ENCODE measurements at places on chromosomes 1 and 21.

DNA sequence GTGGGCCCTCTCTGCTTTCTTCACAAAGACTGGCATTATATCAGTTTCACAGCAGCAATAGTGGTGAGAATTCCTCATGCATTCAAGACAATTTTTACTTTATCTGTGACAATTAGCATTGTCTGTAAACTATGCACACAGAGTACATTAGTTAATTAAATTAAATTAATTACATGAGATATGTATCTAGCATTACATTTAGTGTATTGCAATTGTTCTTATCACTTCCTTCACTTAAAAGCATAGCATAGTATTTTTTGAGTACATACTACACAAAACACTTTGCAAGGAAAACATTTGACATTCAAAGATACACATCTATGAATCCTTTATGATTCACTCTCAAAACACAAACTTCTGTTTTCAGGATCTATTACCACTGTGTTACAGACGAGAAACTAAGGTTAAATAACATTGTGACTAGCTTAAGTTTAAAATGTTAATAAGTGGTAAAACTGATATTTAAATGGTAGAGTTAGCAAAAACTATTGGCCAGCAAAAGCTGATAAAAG lies 1542.6 kb downstream of the PLA2G4A start:
- DNase-seq: no peak

GRCh38 chr1:206873603-206874188 lies 8.3 kb downstream of the IL20 start:
- DNase-seq: no peak

DNA sequence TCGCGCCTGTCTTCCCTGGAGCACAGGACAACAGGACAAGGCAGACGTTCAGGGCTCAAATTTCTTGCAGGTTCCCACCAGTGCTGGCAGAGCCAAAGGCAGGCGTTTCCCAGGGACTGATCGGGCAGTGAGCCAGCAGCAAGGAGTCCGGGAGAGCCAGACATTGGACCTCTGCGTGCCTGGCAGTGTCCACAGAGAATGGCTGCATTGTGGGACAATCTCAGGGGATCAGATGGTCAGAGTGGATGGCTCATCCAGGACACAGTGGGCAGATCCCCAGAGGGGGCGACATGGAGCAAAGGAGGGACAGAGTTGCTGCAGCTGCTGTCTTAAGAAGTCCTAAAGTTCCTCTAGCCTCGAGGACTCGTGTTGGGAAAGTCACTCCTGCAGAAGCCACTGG lies 4.6 kb downstream of the TMEM63A start:
- DNase-seq: no peak

- DNase-seq: no peak
Observed at GRCh38 chr21:15037095-15037899, 27.5 kb downstream of the NRIP1 start.

DNA sequence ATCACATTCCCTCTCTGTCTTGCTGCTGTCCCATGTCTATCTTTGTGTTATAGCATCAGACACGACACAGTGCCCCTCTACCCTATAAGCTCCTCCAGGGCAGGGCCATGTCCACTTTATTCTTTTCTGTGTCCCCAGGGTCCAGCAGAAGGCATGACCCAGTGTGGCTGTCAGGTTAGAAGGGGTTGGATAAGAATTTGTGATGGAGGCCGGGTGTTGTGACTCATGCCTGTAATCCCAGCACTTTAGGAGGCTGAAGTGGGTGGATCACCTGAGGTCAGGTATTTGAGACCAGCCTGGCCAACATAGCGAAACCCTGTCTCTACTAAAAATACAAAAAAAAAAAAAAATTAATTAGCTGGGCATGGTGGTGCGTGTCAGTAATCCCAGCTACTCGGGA lies 26.3 kb upstream of the RNF19B start:
- DNase-seq: no peak

DNA sequence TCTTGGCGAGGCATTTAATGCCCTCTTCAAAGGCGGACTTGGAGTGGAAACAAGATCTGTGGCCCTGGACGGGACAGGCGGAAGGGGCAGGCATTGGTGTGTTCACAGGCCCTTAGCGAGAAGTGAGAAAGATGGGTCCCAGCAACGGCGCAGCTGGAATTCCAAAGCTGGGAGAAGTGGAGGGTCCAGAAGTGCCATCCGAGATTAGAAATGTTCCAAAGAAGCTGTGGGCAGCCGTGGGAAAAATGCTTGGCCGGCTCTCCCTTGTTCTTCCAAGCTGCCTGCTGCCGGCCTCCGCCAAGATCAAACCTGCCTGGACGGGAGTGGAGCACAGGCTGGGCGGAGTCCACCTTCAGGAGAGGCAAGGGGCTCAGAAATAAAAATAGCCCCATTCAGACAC lies 69.4 kb upstream of the ACTRT2 start:
- no peak for DNase-seq

DNA sequence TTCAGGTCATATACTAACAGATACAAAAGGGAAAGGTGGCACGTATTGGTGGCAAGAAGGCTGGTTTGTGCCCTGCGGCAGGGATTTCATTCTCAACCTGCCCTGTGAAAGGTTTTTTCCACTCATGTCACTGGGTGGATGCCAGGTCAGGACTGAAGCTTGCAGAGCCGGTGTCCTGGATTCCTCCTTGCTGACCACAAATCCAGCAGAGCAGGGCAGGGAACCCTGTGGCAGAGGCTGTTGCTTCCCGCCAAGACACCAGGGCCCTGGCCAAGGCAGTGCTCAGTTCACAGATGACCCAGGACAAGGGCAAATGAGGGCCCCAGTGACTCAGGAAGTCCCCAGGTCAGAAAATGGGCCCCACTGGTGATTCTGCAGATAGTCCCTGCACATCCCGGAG lies 16.4 kb downstream of the BSND start:
- no peak for DNase-seq

DNA sequence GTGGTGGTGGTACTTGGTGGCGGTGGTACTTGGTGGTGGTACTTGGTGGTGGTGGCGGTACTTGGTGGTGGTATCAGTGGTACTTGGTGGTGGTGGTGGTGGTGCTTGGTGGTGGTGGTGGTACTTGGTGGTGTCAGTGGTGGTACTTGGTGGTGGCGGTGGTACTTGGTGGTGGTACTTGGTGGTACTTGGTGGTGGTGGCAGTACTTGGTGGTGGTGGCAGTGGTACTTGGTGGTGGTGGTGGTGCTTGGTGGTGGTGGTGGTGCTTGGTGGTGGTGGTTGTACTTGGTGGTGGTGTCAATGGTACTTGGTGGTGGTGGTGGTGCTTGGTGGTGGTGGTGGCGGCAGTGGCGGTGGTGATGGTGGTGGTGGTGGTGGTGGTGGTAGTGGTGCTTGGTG lies 20.2 kb downstream of the COQ8A start:
- no peak for DNase-seq

DNA sequence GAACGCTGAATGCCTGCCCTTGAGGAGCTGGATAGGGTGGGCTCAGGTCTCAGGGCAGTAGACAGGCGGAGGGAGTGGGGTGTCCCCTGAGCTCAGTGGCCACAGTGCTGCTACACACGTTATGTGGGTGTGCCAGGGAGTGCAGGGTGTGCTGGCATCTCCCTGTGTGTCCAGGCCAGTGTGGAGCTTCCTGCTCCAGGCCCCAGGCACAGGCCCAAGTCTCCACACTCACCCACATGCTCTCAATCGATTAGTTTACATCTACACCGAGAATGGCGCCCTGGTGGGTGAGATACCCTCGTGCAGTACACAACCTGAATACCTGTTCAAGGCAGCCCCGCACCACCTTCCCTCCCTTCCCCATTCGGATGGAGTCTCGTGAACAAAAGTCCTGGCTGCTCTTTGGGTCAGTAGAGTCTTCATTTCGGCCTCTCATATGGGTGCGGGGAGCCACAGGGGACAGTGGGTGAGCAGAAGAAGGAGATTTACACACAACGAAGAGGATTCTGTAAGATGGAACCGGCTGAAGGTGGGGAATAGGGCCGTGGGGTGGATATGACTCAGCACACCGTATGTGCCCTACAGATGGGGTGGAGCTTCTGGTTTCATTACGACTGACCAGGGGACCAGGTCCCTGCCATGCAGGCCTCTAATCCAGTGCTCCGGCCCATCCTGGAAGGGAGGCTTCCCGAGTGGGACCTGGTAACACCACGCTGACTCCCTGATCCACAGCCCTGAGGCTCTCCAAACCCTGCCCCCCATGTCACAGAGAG lies 93.3 kb downstream of the SPSB1 start:
- no peak for DNase-seq

Measured in CD4-positive, alpha-beta T cell treated with Interleukin-4 for 4 hours (primary cell).